ENCODE measurements at places on chromosomes 2 and 18. TPM values are rescaled to one million over a fixed set of nuclear protein-coding genes. Genes with fewer than 3 reads are reported as not detected.

The GPR39 gene
- total RNA-seq: not detected

- DNase-seq: no peak
- H3K27me3 ChIP-seq: no peaks in the 10 kb centered on the region
- H3K4me1 ChIP-seq: no peaks in the 10 kb centered on the region
- H3K4me3 ChIP-seq: no peak overlapping the region
- no peak overlapping the region for H3K27ac ChIP-seq
- H3K36me3 ChIP-seq: no peaks in the 10 kb centered on the region
Measured at GRCh38 chr2:223319601-223320000, 267.6 kb downstream of the KCNE4 start.

DNA sequence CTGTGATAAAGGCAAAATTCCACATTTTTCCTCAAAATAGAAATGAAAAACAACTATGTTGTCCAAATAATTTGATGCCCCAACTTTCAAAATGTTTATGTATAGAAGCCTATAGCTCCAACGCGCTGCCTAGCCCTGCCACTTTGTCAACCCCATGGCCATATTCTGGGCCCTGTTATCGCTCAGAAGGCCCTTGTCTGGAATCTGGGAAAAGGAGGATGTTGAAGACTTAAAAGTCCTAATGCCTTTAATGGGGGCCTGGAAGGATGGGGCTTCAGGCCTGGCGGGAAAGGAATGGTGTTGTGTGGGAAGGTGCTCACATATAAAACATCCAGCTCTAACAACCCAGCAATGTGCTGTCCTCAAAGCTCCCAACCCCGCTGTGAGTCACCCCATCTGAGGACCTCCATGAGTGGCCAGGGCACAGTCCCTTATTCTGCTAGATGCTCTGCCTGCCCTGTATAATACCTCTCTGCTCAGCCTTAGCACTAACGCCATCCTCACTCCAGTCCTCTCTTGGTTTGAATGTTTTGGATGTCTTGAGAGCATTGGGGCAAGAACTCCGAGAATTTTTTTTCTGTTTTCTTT is 86.0 kb downstream of the ACSL3 start:
- H3K4me3 ChIP-seq: no peak overlapping the region
- H3K27me3 ChIP-seq: no peaks in the 10 kb centered on the region
- no peak overlapping the region for H3K27ac ChIP-seq
- no peaks in the 10 kb centered on the region for H3K36me3 ChIP-seq

The CCL20 gene
- 1.4 TPM for total RNA-seq

DNA sequence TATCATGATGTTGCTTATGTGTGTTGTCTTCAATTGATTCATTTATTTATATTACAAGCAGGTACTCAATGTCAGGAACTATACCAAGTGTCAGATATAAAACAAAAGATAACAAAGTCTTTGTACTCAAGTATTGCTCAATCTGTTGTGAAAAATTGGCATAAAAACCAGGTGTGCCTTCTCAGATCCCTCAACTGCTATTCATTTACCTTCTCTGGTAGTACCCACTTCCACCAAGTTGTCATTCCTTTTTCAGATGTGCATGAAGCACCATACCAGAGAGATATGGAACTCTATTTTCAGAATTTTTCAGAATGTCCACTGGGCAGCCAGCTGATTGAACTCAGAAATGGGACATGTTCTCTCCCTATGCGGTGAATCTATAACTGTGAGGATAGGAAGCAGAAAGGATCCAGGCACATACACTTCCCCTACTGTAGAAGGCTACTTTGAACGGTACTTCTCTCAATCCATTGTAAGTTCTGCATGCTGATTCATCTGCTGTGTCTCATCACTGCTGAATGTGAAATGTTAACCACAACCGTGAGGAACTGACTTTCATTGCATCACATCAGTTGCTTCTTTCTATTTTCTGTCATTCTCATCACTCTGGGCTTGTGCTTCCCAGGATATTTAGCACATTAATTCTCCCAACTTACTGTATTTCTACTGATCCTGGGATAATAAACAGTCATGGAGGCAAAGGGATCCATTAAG is 1621.3 kb downstream of the SUCLG1 start:
- H3K4me1 ChIP-seq: no peaks in the 10 kb centered on the region
- H3K27ac ChIP-seq: no peak overlapping the region
- no peak overlapping the region for H3K4me3 ChIP-seq
- DNase-seq: no peak
- H3K27me3 ChIP-seq: no peaks in the 10 kb centered on the region

GRCh38 chr2:8086796-8087479 is 594.9 kb upstream of the ID2 start:
- no peaks in the 10 kb centered on the region for H3K4me1 ChIP-seq
- no peak overlapping the region for H3K27ac ChIP-seq
- no peaks in the 10 kb centered on the region for H3K36me3 ChIP-seq
- H3K27me3 ChIP-seq: no peaks in the 10 kb centered on the region
- no peak for DNase-seq
- no peak overlapping the region for H3K4me3 ChIP-seq
